Left kidney (tissue), 8 donors: ENCODE measurements at places on chromosomes 12 and 14. TPM values are rescaled to one million over a fixed set of nuclear protein-coding genes. Genes with fewer than 3 reads are reported as not detected.

DNA sequence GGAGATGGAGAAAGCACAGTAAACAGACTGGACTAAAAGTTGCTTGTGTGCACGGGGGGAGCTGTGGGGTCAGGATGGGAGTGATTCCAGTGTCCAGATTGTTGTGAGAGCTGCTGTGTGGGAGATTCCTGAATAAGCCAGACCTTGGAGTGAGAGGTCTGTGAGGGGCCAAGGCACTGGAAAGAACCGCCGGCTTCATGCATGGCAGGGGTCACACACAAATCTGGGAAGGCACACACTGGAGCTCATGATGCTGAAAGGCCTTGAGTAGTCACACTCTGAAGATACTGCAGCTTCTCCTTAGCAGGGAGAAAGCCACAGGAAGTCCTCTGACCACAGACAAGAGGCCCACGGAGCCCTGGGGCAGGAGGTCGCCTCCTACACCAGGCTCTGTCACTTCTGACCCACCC is 23.1 kb downstream of the ADCY6 start:
- no peak for DNase-seq

SLC39A5 gene
- polyA plus RNA-seq = 51.0 TPM

DNA sequence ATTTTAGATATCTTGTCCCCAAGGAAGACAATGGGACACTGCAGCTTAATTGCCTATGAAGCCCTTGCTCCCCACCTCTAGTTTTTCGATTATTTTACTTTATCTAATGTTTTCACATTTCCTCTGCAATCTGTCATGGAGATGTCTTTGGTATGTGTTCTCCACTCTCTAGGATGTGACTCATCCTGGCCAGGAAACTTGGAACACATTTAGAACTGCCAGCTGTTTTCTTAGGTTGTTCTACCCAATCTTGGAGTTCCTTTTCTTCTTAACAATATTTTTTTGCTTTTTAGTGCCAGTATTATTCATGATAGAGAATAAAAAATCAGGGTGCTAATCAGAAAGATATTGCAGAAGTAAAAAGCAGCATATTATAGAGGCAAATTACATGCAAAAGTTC is 101.7 kb upstream of the CLEC14A start:
- DNase-seq = peak; percentile 0

DNA sequence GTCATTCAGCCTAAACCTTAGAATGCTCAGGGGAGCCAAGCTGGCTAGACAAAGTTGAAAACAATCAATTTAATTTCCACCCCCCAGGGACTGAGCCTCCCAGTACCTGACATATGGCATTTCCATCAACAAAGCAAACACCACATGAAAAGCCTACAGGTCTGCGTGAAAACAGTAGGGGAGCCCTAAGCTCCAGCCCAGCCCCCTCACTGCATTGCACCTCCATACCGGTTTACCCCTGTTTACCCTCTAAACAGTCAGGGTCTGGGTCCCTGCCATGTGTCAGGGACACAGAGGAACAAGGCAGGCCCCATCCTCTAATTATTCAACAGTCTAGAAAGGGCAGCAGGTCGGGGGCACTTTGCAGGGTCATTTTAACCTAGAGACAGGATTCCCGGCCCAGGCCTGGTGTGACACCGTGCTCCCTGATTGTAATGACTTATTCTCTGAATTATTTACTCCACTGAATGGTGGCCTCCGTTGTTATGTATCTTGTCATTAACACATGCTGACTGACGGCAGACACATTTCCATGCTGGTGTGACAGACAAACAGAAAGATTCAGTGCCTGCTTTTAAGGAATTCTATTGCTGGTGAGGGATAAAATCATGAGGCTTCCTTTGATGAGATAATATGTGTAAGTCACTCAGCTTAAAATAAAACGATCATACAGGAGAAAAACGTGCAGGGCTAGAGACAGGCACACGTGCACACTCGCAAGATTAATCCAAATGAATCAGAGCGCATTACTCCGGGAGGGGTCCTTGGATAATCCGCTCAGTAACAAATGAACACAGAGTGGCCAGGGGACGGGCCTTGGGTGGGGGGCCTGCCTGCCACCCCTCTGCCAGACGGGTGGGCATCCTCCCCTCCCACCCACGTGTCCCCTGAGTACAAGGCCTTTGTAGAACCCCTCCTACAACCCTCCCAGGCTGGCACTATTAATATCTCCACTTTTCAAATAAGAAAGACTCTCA is 23.2 kb downstream of the CCDC88C start:
- DNase-seq = no peak

DNA sequence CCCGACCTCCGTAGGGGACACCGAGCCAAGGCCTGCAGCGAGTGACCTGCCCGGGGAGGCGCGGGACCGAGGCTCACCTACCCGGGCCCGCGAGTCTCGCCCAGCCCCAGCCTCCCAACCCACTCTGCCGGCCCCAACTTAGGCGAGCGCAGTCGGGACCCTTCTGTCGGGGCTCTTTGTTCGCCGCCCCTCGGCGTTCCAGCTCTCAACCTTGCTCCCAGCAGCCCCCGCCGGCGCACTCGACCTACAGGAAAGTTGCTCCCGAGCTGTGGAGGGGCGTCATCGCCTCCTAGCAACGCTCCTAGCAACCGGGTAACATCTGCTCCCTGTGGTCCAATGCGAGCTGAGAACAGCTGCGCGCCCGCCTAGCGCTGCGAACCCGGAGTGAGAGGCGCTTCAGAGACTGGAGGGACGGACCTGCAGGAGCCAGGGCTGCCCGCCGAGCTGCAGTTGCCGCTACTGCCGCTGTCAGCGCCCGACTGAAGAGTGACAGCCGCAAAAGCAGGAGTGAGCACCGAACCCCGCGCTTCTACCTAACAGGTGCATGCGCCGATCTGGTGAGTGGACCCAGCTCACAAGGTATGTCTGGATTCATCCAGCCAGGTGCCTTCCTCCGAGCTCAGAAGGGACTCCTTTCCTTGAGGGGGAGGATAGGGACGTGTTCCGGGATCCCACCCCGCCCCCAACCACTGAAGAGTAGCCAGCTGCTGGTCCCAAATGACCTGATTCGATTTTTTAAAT is 355.0 kb downstream of the SNAPC1 start:
- peak; percentile 84 for DNase-seq

DNA sequence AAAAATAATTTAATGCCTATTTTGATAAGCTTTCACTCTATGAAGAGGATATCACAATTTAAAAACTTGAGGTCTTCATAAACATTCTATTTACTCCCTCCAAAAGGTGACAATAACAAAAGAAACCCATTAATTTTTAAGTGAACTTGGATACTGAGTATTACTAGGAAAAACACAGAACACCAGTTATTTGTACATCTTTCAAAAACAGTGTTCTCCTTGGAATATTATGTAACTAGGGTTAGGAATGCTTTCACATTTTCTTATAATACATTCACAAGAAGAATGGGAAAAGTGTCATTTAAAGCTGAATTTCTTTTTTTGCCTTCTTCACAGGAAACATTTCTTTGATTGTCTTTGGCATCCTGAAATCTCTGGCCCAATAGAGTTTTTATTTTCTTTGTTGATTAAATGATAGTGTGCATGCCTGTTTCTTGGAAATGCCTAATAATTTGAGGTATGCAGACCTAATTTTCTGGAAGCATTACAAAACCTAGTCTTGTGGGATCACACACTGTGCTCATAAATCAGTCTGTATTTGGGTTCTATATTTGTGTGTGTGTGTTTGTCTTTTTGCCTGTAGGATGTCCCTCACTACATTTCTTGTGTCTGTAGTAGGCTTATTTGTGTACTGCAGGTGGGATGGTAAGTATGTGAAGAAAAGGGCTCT is 76.5 kb downstream of the WNK1 start:
- DNase-seq = no peak

GRCh38 chr12:79168687-79169086 is 304.1 kb downstream of the SYT1 start:
- no peak for DNase-seq

FGF6 gene
- not detected for polyA plus RNA-seq

GRCh38 chr12:89472508-89472907 is 52.1 kb downstream of the GALNT4 start:
- DNase-seq = no peak

DNA sequence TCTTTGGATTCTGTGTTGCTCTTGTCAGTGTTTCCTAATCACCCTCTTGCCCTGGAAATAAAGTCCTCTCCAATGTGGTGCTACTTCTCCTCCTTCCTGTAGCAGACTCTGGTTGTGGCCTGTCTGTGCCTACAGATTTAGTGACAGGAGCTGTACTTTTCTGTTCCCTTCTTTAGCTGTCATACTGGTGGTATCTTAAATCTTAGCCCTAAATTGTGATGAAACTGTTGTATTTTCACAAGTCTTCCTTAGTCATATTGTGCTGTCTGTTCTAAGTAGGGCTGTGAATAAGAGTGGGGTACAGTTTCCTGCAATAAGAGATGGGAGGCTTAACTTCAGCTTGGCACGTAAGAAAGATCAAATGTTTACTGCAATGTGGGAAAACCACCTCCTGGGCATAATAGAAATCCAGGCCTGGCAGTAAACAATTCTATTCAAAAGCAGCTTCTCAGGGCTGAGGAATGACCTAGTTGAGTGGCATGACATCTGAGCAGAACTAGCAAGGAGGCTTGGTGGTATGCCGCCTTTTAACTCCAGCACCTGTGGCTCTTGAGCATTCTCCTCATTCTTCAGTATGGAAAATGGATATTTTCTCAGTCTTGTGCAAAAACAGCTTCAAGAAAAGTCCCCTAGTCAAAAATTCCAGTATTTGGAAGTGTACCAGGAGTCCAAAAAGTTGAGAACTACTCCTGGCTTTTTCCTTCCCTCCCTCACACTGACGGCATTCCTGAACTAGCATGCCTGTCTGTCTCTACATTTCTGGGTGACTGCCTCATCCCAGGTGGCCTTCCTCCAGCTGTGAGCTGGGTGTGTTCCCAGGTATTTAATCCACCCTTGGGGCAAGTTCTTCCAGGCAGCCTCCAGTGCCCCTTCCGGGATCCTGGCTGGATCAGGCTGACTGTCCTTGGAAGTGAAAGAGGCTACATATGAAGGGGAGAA is 19.5 kb downstream of the ANO6 start:
- no peak for DNase-seq

- DNase-seq = no peak
Measured at GRCh38 chr14:66746316-66747006, 238.5 kb downstream of the GPHN start.

CELA1 gene
- not detected for polyA plus RNA-seq

SLC39A2 gene
- polyA plus RNA-seq = 1.3 TPM

SDR9C7 gene
- 0.32 TPM for polyA plus RNA-seq

RAD9B gene
- 1.4 TPM for polyA plus RNA-seq

- DNase-seq = no peak
Measured at GRCh38 chr12:48980389-48980952, 2.3 kb downstream of the WNT1 start.

DNA sequence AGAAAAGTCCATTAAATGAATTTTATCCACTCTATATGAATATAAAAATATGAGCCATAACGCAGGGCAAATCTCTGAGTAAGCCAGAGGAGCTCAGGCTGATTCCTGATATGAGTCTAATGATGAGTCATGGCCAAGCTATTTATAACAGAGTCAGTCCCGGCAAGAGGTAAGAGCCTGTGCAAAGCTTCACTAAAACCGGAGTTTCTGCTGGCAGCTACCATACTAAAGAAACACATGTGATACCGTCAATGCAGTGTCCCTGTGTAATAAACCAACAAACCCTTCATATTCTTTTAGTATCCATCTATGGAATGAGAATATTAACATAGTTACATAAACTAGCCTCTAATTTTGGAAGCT is 319.4 kb downstream of the KCNC2 start:
- DNase-seq = no peak

DNA sequence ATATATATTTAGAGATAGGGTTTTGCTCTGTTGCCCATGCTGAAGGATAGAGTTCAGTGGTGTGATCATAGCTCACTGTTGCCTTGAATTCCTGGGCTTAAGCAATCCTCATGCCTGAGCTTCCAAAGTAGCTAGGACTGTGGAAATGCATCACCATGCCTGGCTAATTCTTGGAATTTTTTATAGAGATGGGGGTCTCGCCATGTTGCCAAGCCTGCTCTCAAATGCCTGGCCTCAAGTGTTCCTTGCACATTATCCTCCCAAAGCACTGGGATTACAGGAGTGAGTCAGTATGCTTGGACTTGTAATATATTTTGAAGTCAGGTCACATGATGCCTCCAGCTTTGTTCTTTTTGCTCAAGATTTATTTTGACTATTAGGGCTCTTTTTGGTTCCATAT is 178.0 kb downstream of the RPAP3 start:
- DNase-seq = no peak

DNA sequence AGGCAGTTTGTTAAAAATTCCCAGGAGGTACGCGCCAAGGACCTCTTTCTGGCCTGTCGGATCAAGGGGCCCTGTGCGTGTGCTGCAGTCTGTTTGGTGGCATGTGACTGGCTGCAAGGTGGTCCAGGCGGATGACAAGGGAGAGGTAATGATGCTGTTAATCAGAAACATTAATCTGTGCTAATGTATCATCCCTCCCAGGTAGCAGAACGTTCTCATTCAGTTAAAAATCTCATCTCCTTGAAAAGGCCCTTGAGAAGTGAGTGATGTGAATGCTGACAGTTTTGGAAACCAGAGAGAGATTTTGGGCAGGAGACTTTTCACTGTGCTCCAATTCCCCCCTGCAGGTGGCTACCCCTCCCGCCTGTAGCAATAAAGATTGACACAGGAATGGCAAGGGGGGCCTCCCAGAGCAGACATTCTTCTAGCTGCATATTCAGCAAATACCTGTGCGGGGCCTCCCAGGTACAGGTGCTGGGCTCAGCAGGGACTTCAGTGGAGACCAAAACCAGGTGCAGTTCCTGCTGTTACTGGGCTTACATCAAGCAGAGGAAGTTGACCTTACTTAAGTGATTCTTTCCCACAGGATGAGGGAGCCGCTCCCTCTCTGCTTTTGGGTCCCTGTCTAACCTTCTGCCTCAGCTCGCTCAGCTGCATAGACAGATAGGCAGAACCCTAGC is 364.8 kb downstream of the CACNA1C start:
- no peak for DNase-seq

FZD10 gene
- polyA plus RNA-seq = 3.2 TPM

ANKRD33 gene
- 0.17 TPM for polyA plus RNA-seq

TRHDE gene
- 26.8 TPM for polyA plus RNA-seq

- DNase-seq = no peak
Measured at GRCh38 chr12:117098361-117099217, 627 bp downstream of the TESC start.

GRCh38 chr12:13591488-13591887 is 389.9 kb downstream of the GRIN2B start:
- no peak for DNase-seq

DNA sequence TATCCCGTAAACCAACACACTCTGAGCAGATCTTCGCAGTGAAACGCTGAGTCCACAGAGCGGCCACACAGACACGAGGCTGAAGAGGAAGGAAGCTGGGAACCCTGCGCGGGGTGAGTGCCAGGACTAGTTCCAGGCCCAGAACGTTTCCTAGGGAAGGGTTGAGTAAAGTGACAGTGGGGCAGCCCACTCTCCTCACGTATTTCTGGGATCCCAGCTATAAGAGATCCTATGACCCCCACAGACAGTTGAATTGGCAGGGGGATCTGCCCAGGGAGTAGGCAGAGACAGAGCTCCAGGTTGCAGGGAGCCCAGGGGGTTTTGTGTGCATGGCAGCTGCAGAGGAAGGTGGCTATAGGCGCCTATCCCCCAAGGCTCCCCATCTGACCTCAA is 51.1 kb downstream of the GTF2A1 start:
- peak; percentile 22 for DNase-seq
